ENCODE measurements at places on chromosomes 7 and 10. TPM values are rescaled to one million over a fixed set of nuclear protein-coding genes. Genes with fewer than 3 reads are reported as not detected.

Gene SORBS1
- 95.1 TPM for total RNA-seq

Gene PPP1R9A
- total RNA-seq: 69.9 TPM

Gene HOXA6
- 20.5 TPM for total RNA-seq

Gene NAT16
- total RNA-seq: 0.40 TPM

Gene TAS2R38
- total RNA-seq: not detected

Data from spinal cord (tissue), 10 donors.